ENCODE measurements at places on chromosomes 3 and 15.
A peak's percentile ranks its signal among the peaks of the same experiment; 100 is the strongest.

GRCh38 chr3:121883507-121883906 lies 10.7 kb upstream of the SLC15A2 start:
- no peak for DNase-seq

DNA sequence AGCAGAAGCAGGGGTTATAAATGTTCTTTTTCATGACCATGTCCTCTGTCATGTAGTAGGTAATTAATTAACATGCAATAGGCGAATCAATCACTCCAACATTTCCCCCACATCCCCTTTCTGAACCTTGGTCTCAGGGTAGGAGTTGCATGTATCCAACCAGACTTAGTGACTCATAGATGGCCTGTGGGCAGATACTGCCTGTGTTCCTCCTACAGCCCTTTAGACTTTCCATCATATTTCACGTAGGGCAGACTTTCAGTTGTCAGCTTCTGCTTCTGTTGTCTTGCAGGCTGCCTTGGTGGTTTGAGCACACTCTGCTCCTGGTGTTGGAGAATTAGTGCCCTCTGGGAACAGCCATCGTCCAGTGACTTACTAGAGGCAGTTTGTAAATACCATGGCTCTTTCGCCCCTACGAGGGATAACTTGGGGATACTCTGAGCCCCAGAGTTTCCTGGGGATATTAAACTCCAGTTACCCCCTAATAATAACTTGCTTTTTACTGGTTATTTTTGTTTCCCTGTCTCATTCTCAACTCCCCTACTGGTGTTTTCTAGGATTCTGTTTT lies 244.4 kb downstream of the EDEM1 start:
- DNase-seq, result no peak

- no peak for DNase-seq
These were observed 29.5 kb downstream of the AGTR1 start for GRCh38 chr3:148727231-148727630.

DNA sequence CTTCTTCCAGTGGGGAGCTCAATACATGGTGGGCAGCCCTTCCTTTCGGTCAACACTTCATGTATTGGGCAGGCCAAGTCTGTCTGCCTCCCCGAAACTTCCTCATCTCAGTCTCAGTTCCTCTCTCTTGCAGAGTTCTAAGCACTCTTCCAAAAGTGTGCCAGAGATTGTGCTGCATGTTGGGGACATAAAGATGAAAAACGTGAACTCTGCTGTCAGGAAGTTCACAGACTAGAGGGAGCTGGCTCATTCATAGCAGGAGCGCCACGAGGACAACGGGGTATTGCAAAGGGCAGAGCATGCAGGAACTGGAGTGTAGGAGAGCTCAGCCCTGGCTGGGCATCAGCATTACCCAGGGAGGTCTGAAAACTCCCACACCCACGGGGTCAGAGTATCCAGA lies 15.3 kb upstream of the EPHB3 start:
- no peak for DNase-seq

- DNase-seq, result no peak
These were observed 292.7 kb downstream of the EDEM1 start for GRCh38 chr3:5480190-5480589.

- peak; percentile 15 for DNase-seq
These were observed at the start of gene PTPRG for GRCh38 chr3:61561374-61562041. Gene PTPRG (plus strand): TSS chr3:61561571. CDS start chr3:61562288, 717 bp downstream.

- no peak for DNase-seq
These were observed 25.1 kb downstream of the SMAD3 start for GRCh38 chr15:67090297-67091070.

DNA sequence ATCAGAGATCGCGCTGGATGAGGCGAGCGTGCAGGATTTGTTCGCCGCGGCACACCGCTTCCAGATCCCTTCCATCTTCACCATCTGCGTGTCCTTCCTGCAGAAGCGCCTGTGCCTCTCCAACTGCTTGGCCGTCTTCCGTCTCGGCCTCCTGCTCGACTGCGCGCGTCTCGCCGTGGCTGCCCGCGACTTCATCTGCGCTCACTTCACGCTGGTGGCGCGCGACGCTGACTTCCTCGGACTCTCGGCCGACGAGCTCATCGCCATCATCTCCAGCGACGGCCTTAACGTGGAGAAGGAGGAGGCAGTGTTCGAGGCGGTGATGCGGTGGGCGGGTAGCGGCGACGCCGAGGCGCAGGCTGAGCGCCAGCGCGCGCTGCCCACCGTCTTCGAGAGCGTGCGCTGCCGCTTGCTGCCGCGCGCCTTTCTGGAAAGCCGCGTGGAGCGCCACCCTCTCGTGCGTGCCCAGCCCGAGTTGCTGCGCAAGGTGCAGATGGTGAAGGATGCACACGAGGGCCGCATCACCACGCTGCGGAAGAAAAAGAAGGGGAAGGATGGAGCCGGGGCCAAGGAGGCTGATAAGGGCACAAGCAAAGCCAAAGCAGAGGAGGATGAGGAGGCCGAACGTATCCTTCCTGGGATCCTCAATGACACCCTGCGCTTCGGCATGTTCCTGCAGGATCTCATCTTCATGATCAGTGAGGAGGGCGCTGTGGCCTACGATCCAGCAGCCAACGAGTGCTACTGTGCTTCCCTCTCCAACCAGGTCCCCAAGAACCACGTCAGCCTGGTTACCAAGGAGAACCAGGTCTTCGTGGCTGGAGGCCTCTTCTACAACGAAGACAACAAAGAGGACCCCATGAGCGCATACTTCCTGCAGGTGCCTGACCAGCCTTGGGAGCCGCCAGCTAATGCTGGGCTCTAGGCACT lies 819 bp downstream of the KLHL40 start:
- no peak for DNase-seq

DNA sequence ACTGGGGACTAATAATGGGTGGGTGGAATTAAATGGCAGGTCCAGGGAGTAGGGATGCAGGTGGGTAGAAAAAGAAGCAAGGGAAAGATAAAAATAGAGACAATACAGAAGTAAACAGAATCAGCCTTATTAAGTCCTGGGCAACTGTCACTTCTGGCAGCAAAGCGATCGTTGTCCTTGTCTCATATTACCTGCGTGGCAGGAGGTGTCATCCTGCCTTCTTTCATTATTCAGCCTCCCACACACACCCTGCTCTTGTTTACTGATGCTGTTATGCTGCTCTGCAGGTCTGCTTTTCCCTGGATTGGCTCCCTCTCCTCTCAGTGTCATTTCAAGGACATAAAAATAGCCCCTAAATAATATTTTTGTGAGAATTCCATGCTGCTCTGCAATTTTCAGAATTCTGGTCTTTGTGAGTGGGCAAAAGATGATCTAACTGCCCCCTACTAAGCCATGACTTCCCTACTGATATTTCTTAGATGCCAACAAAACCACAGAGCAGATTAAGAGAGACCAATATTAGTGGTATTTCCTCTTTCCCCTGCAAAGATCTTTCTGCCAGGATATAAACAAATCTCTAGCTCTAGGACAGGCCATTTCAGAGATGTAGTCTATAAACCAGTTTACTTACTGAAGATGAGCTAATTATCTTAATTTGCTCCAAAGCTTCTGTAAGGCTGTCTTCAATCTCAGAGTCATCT lies 8.5 kb downstream of the VEPH1 start:
- DNase-seq, result no peak
